ENCODE measurements at places on chromosomes 5 and 9. TPM values are rescaled to one million over a fixed set of nuclear protein-coding genes. Genes with fewer than 3 reads are reported as not detected.

GRCh38 chr9:70947511-70947910, 173.9 kb downstream of the TRPM3 start:
- DNase-seq, result no peak

GRCh38 chr9:89732295-89732938, 127.6 kb downstream of the GADD45G start:
- no peak for DNase-seq

DNA sequence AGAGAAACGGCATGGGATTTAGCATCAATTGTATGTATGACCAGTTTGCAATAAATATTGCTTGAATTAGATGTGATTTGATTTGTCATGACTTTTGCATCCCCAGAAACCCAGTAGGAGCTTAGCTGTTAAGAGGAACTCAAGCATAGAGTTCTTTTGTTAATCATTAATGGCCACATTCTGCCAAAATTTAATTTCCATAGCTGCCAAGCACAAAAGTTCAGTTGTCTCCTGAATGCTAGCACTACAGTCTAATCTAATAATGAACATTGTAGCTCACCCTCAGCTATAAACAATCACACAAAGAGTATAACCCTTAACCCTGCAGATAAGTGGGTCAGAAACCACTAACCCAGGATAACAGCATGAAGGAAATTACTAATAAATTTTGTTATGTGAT, 169.8 kb upstream of the GRAMD2B start:
- no peak for DNase-seq

DNA sequence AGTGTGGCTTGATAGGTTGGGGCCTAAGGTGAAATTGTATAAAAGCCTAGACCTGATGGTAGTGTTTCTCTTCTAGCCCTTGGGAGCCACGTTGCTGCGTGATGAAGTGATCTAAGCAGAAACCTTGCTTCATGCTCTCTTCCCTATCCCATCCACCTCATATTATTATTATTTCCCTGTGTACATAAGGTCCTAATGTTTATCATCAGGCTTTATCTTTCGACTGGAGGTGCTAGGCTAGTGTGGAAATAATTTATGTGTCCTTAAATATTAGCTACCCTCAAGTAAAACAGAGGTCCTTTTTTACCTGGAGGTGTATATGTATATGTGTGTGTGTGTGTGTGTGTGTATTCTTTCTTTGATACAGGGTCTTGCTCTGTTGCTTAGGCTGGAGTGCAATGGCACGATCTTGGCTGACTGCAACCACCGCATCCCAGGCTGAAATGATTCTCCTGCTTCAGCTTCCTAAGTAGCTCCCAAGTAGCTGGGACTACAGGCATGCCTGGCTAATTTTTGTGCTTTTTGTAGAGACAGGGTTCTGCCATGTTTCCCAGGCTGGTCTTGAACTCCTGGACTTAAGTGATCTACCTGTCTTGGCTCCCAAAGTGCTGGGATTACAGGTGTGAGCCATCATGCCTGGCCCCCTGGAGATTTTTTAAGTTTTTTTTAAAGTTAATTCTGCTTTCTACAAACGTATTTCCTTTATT, 3.7 kb downstream of the UGCG start:
- DNase-seq, result no peak

DNA sequence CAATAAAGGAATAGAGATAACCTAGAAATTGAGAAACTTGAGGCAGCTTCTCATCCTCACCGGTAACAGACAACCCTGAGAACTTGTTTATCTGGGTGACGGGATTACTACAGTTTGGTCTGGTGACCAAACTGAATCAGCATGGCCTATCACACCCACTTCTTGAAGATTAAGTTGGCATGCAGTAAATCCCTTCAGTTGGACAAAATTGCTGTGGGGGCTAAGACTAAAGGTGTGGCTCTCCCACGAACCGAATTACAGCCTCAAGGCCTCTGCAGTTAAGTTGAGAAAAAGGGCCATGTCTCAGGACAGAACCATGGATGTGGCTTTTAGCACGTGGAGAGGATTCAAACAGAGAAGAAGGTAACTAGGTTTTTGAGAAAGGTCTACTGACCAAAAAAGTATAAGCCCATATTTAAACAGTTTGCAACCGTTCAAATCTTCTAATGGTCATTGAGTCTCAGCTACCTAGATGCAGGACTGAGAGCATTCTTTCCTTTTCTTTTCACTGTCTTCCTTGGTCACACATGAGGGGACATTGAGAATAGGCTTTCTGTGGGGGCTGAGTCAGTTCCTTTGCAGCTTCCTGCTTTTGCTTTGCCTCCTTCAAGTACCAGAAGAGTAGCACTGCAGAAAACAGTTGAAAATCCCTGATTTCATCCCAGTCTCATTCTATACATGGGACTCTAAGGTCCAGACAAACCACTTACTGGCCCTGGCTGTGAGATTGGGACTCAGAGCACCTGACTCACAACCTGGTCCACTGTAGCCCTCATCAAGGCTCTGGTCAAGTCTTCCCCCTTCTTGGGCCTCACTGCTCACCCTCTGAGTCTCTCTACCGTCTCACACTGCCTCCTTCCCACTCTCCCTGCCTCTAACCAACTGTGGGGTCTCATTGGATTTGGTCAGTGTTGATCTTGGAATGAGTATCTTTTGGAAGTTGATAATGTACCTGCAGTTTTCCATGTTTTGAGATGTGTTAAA, 30.9 kb downstream of the PDE6A start:
- DNase-seq, result no peak

DNA sequence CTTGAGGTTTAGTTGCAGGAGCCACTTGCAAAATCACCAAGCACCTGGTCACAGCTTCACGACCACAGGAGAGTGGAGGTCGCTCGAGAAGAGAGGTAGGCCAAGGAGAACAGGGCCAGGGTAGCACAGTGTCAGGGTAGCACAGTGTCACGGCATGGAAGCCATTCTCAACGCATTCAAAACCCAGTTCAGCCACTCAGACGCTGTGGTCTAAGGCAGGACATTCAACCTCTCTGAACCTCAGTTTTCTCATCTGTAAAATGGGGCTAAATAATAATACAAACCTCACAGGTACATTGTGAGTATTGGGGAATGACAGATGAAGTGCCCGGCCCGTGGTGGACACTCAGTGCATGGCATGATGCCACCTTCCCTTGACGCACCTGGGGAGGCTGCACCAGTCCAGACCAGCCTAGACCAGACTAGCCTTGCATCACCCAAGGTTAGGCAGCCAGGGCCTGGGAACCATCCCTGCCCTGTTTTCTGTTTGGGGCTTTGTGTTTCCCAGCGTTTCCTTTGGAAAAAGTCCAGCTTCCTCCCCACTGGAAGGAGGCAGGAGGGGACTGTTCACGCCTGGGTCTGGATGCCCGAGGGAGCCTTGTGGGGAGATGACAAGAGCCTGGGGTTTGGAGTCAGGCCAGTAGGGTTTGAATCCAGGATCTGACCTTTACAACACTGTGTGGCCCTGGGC, 7.8 kb upstream of the LMX1B start:
- DNase-seq, result no peak

DNA sequence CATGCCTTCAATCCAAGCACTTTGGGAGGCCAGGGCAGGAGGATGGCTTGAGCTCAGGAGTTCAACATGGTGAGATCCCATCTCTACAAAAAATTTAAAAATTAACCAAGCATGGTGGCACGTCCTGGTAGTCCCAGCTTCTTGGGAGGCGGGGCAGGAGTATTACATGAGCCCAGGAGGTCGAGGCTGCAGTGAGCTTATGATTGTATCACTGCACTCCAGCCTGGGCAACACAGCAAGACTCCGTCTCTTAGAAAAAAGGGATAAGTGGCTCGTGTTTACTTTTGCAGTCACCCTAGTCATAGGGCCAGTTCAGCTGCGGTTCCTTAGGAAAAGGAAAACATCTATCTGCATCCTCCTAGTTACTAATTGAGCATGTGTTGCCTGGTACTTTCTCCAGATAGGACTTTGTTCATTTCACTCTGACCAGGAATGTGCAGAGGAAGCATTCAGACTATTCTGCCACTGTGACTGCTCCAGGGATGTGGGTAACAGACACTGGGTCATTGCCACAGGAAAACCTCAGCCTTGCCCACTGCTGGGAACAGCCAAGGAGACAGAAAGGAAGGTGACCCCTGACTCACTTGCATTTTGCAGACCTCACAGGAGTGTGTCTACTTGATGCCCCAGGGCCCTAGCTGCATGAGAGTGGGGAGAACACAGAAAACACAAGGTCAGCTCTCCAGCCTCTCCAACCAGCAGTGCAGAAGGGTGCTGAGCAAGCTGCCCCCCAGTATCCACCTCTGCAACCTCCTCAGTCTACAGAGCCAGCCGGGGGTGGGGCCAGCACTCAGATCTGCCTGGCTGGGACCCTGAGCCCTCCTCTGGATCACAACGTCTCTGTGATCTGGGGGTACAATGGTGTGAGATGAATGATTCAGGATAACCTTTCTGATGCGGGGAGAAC, 33.9 kb upstream of the ALDH1B1 start:
- no peak for DNase-seq

SLCO6A1 gene
- total RNA-seq, result not detected

PHF24 gene
- not detected for total RNA-seq

TGFBI gene
- total RNA-seq, result 49.3 TPM

TLX3 gene
- total RNA-seq, result not detected

PLAA gene
- total RNA-seq, result 12.5 TPM

ORM2 gene
- 4,103 TPM for total RNA-seq

PFN3 gene
- not detected for total RNA-seq

MEGF10 gene
- 1.4 TPM for total RNA-seq

All from left lobe of liver (tissue), 2 donors.